ENCODE measurements at places on chromosomes 5 and 9.
A peak's percentile ranks its signal among the peaks of the same experiment; 100 is the strongest.

- DNase-seq = no peak
Measured at GRCh38 chr5:56934325-56934724, 17.6 kb downstream of the MIER3 start.

DNA sequence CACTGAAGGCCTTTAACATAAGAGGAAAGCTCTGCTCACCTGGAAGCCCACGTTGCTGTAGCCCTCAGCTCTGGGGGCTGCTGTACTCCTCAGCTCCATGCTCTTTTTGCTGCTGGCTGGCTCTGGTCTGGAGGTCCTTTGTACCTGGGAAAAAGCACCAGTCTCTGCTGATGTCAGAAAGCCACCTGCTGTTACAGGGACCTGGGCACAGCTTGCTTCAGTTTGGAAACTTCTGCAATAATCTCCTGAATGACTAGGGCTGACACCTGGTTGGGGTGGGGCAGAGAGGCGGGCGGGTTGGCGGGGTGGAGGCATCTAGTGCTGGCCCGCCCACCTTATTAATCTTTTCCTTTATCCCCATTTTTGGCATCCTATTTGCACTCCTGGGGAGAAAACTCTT lies at the start of gene SLC28A3:
TSS of gene SLC28A3 (minus strand) at position 224 of the 400 bp plus-strand sequence. CDS start at position 99, 125 bp downstream.
- DNase-seq = no peak

DNA sequence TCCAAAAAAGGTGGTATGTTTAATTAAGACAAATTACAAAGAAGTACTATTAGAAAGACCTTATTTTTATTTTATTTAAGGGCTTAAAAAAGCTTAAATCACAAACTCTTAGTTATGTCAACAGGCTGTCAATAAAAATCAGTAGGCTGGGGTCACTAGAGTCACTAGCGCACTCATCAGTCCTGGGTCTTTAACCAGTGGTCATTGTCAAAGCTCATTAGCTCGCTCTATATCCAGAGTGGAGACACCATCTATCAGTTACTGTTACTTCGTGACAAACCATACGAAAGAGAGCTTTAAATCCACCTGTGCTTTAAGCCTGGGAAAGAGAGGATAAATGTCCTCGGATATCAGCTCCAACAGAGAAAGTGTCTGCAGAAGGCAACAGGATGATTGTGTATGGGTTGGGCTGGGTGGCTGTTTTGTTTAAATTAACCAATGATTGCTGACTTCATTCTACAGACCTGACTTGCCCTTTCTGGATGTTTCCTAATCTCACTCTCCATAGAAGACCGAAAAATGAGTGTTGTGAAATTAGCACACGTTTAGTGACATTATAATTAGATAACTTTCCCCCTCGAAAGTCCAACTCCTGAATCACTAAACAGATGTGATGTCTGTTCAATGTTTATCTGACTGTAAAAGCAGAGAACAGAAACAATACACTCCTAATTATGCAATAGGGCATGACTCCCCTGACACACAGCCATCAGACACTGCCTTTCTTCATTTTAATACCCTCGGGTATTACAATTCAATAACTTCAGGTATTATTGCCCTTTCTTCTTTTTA lies 123.6 kb upstream of the TNPO1 start:
- DNase-seq = no peak

GRCh38 chr5:175254155-175254554 lies 189.8 kb downstream of the DRD1 start:
- no peak for DNase-seq

- DNase-seq = no peak
Measured at GRCh38 chr5:180352116-180353047, 754 bp downstream of the GFPT2 start.

GRCh38 chr5:8060235-8060952 lies 191.4 kb downstream of the MTRR start:
- no peak for DNase-seq

GRCh38 chr5:37966871-37967270 lies 127.0 kb upstream of the GDNF start:
- DNase-seq = no peak

DNA sequence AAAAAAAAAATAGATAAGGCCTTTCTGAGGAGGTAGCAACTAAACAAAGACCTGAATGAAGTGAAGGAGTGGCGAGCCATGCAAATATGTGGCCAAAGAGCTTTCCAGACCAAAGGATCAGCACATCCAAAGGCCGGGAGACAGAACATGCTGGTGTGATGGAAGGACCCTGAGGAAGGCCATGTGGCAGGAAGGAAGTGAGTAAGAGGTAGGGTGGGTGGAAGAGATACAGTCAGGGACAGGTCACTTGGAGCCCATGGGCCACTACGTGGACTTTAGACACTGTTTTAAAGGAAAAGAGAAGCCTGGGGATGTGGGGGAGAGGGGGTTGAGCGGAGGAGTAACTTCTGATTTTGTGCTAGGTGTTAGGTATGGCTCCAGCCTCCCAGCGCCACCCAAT lies 31.3 kb downstream of the SPRY4 start:
- DNase-seq = no peak

DNA sequence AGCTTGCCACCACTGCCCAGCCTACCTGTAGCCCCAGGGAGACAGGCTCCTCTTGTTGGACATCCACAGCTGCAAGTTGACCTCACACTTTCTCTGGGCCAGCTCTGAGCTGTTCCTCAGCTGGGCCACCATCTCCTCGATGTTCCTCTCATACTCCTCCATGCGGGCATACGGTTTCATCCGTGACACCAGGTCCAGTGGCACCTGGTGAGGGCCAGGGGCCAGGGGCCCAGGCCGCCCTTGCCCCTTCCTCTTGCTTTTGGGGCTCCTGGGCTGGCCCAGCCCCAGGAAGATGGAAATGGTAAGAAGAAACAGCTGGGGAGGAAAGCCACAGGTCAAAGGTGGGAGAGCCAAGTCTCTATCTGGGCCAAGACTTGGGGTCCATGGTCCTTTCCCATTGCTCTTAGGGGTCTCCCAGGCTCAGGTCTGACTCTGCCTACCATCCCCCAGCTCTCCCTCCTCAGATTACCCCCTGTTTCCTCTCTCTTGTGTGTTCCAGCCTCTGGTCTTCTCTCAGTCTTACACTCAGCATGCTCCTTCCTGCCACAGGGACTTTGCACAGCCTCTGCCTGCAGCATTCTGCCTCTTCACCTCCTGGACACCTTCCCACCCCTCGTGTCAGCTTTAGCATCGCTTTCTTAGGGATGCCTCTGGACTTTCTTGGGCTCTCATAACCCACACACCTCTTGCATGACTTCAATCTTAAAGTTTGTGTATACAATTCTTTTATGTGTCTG lies 2.2 kb downstream of the IL17B start:
- no peak for DNase-seq

- no peak for DNase-seq
Measured at GRCh38 chr5:142432369-142432863, 107.6 kb upstream of the SPRY4 start.

DNA sequence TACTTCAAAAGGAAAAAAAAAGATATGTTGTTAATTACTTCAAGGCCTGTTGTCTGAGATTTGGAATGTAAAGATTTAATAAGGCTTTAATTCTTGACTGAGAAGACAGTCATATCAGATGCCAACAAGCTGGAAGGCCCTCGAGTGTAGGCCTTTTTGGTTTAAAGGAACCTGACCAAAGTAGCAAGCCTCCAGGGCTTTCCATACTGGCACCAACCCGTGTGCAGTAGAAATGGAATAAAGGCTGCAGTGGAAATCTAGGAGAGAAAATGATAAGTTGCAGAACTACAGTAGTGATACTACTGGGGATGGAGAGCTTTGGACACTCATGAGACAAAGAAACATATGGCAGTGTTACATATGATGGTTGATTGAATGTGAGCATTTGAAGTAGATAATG lies 358.0 kb downstream of the TAF11L14 start:
- no peak for DNase-seq

GRCh38 chr5:77971776-77972468 lies 195.8 kb upstream of the TBCA start:
- DNase-seq = no peak

GRCh38 chr9:122095010-122095767 lies 2.1 kb upstream of the TTLL11 start:
- peak; percentile 36 for DNase-seq

DNA sequence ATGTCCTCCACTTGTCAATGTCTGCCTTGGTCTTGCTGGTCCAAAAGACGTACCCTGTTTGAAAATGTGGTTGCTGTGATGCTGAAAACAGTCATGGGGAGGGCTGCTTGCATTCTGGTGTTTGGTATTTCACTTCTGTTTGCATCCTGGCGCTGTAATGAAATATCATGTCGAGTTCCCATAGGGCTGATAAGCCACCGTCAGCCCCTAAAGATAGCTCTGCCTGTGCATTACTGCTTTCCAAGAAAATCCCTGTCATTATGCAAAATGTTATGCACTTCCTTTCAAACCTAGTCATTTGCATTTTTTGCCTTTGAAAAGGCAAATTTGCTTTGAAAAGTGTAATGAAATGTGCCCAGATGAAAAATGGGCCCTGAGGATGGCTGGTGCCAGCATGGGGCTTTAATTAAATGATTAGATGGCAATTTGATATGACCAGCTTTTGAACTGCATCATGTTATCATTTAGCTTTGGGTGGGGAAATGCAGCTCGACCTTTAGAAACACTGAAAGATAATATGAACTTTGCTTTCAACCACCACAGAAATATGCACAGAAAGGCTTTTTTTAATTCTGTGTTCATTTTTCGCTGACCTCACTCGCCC lies 374.4 kb upstream of the SGCD start:
- DNase-seq = no peak

DNA sequence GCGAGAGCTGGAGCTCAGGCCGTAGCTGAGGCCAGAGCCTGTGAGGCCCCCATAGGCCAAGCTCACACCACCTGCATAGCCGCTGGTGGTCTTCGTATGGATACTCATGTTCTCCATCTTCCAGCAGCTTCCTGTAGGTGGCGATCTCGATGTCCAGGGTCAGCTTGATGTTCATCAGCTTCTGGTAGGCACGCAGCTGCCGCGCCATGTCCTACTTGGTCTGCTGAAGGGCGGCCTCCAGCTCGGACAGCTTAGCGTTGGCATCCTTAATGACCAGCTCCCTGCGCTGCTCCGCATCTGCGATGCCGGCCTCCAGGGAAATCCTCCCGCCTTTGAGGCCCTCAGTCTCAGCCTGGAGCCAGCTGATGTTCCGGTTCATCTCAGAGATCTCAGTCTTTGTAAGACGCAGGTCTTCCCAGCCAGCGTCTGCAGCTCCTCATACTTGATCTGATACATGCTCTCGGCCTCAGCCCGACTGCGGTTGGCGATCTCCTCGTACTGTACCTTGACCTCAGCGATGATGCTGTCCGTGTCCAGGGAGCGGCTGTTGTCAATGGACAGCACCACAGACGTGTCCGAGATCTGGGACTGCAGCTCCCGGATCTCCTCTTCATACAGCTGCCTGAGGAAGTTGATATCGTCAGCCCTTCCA lies 172.1 kb downstream of the PPP2R2B start:
- DNase-seq = no peak

DNA sequence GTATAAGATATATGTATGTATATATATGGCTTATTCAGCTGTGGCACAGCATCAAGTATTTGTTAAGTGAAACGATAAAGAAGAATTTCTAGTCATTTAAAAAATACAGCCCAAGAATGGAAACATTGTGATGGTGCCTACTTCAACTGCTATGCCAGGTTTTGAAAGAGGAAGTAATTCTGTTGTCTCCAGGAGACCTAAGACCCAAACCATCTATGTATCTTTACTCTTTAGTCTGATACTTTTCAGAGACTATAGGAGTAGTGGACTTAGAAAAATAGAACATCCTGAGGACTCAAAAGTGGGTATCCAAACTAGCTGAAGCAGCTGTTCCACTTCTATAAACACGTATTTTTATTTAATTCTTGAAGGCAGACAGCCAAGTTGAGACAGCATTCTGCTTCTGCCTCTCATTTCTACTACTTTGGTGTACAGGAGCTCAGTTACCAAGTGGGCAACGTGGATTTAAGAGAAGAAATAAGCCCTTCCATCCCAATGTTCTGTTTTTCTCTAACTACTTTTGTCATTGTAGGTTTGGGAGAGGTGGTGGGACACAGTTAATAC lies 110.7 kb downstream of the RPS23 start:
- DNase-seq = no peak

DNA sequence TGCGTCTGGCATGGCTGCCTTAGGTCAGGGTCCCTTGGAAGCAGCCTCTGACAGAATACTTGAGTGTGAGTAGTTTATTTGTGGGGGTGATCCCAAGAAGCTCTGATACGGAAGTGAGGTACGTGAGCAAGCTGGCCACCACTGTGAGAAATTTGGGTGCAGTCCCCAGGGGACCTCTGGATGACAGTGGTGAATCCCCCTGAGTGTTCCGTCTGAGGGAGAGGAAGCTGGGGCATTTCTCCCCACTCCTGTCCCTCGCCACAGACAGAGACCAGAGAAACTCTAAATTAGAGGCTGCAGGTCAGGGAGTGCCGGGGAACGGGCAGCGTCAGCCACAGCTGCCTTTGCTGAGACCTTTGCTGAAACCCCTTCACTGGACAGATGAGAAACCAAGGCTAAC lies 155.9 kb upstream of the COL5A1 start:
- no peak for DNase-seq

DNA sequence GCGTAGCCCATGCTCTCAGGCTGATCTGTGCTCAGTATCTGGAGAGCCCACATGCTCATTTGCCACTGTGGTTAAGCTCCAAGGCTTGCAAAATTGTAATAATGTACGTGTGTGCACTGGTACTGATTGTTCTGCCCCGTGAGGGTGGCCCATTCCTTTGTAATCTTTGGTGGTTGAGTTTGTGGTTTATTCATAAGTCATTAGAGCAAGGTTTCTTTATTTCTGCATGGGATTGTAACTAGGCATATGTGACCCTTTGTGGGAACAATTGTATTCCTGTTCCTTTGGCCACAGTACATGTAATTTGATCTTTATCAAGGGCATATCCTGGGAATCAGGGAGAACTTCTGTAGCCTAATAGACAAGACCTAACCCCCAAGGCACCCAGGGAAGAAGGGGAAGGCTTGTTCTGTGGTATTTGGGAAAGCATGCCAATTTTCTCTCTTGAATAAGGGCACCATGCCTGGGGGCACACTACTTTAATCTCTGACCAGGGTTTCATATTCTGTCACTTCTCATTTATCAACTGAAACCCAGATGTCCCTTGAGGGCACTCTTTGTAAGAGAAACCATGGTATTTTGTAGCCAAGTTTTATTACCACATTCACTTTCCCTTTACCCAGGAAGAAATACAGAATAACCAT lies 74.6 kb downstream of the NPR3 start:
- DNase-seq = no peak
